ENCODE measurements at places on chromosomes 1 and 21.

- no peak for DNase-seq
These were observed 26.0 kb downstream of the RNASEL start for GRCh38 chr1:182563095-182563494.

DNA sequence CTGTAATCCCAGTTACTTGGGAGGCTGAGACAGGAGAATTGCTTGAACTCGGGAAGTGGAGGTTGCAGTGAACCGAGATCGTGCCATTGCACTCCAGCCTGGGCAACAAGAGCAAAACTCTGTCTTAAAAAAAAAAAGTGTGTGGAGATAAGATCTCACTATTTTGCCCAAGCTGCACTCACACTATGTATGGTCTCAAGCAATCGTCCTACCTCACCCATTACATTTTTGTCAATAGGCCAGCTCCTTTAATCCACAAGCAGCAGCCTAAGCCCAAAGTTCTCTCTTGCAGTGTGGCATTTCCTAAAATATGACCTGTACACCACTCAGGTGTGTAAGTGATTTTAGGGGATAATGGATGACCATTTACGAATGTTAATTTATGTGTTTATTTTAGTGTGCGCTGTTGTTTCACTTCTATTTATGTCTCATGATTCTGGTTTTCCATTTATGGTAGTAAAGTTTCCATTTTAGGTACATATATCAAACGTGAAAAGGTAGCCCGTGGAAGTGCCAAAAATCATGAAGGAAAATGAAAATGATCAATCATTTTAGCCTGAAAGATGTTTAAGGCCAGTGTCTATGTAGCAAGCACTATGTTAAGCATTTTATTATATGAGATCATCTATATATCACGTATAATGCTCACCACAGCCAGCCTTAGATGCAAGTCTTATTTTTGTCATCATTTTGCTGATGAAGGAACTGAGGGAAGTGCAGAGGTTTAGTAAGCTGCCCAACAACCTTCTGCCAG, 5.6 kb downstream of the LCK start:
- no peak for DNase-seq

- peak; percentile 92 for DNase-seq
These were observed 641.0 kb upstream of the CAMK1G start for GRCh38 chr1:208942394-208943130.

- DNase-seq = no peak
These were observed 4.3 kb downstream of the MEF2D start for GRCh38 chr1:156496211-156496761.

GRCh38 chr1:107525145-107525544, 384.3 kb downstream of the NTNG1 start:
- no peak for DNase-seq

GRCh38 chr1:54842963-54843362, 41.8 kb upstream of the TTC22 start:
- DNase-seq = no peak

DNA sequence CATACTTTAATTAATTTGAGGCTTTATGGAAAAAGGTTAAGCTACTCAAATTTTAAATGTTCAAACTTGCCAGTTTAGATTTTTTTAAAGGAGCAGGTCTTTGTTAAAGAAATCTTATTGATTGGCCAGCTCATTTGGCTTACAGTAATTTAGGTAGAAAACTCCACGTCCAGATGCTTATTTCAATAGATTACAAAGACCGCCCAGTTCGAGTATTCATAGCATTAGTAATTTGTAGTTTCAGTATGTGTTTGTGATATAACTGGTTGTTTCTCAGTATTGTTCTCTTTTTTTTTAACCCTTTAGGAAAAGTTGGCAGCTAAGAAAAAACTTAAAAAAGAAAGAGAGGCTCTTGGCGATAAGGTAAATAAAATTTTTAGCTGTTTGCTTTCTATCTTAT, 1.6 kb downstream of the RPF1 start:
- no peak for DNase-seq

DNA sequence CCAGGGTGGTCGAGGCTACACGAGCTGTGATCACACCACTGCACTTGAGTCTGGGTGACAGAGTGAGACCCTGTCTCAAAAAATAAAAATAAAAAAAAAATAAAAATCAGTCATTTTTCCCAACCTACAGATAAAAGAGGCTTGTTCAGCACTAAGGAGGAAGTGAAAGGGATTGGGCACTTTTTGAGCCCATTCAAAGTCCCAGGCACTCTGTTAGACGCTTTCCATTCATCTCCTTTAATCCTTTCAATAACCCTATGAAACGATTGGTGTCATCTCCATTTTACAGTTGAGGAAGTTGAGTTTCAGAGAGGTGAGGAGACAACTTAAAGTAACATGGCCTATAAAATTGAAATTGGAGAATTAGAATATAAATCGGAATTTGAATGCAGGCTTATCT, 10.4 kb upstream of the AGO4 start:
- DNase-seq = no peak

DNA sequence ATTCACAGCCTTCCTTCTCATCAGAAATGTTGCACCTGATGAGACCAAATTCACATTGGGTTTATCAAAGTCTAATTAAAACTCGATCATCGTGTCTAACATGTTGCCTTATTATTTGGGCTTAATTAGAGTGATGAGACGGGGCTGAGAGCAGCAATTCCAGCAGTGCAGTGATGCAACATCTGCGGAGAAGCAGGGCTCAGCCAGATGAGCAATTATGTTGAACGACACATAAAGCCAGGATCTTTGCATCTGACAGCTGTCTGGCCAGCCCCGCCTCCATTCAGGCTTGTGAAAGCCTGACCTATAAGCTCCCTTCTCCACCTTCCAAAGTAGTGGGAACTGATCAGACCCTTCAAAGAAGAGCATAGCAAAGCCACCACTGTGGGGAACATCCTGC, 109.8 kb downstream of the C1orf94 start:
- no peak for DNase-seq

GRCh38 chr1:8182034-8182761, 135.7 kb upstream of the SLC45A1 start:
- DNase-seq = no peak

DNA sequence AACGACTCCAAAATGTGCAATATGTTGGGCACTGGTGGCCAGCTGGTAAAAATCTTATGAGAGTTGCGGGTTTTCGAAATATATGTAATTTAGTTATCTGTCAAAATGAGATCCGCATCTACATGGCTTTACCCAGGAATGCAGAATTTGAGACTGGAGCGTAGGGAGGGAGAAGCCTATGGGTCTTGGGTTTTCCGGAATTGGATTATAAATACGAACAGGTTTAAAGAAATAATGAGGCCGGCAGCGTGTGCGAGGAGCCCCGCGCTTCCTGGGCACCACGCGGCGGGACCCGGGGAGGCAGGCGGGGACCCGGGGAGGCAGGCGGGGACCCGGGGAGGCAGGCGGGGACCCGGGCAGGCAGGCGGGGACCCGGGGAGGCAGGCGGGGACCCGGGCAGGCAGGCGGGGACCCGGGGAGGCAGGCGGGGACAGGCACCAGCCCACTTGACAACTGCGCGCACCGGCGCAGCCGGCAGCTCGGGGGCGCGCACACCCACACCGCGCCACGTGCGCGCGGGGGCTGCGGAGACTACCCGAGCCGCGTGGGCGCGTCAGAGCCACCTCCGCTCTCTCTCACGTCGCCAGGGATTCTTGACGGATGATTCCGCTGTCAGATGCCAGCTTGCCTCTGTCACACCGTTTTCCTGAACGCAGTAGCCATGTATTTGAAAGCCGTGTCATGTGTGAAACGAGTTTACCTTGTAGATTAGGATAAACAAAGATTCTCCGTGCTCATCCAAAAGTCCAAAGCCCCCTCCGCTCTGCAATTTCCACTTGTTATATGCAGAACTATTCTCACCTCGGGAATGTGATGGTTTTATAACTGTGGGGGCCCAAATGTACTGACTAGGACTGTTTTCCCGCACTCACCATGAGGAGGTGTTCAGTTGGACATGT, 54.3 kb upstream of the HNRNPU start:
- peak; percentile 11 for DNase-seq

GRCh38 chr1:233389893-233390292, 62.4 kb downstream of the MAP3K21 start:
- DNase-seq = no peak

GRCh38 chr1:175208773-175209492, 16.4 kb upstream of the KIAA0040 start:
- DNase-seq = no peak

GRCh38 chr1:214476229-214476985, 75.0 kb downstream of the PTPN14 start:
- DNase-seq = no peak

GRCh38 chr1:62722796-62723195, 34.6 kb upstream of the DOCK7 start:
- no peak for DNase-seq

GRCh38 chr1:112997781-112998180, 41.8 kb upstream of the SLC16A1 start:
- no peak for DNase-seq

DNA sequence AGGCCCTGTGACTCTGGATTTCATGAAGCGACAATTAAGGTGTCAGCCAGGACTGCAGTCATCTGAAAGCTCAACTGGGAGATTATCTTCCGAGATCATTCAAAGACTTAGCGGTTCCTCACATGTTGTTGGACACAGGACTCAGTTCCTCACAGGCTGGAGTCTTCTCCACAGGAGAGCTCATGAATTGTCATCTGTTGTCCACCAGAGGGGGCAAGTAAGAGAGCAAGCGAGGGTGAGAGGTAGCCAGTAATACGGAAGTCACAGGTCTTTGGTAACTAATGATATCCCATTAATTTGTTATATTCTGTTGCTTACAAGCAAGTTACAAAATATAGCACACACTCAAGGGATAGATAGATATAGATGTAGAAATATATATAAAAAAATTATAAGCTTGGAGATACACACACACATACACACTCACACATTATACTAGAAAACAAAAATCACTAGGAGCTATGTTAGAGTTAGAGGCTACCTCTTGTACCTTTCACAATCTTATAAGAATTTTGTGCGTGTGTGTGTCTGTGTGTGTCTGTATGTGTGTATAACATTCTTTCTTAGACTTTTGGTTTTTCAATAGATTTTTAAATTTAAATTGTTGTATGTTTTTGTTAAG, 1695.3 kb downstream of the BRINP3 start:
- DNase-seq = no peak

DNA sequence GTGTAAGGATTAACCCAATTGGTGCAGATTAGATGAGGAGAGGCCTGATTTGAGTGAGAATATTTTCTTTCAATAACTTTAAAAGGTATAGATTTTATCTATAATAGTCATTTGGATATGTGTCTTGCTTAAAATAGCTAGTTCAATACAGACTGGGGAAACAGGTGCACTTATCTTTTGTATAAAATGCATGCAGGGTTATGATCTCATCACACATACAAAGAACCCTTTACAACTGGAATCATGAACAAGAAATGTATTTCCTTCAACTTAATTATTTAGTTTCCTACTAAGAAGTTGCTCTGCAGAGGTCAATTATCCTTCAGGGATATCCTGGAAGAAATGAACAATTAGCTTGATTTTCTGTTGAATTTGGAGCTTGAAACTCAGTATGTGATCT, 259.6 kb downstream of the PTBP2 start:
- no peak for DNase-seq

GRCh38 chr1:215482079-215482478, 85.0 kb upstream of the KCTD3 start:
- DNase-seq = no peak

DNA sequence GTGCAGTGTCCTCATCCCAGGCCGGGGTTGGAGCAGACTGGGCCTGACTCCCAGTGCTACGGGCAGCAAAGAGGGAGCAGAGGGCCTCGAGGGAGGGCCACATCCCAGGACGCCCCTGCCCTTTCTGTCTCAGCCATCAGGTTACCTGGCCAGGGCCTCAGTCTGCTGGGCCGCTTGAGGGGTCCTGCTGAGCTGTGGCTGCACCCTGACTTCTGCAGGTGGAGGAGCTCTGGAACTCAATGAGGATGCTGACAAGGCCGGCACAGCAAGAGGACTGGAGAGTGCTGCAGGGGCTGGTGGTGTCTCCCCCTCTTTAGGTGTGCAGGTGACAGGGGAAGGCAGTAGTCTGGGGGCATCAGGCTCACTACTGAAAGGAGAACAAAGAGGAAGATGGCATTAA, 3.3 kb downstream of the ZNF692 start:
- DNase-seq = no peak

DNA sequence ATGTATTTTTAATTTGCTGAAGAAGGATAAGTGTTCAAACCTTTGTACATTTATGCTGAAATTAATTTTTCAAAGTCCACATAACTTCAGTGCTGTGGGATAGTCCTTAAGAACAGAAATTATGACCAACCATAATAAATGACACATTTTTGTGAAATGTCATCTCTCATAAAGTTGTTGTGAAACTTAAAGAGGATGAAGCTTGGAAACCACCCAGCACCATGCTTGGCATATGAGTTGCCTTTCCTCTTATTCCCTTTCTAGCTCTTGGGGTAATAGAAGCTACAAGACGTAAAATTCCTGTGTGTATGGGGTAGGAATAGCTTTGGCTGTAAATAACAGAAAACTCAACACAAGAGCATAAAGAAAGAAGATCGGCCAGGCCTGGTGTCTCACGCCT, 18.9 kb upstream of the USP24 start:
- no peak for DNase-seq

- DNase-seq = no peak
These were observed 11.5 kb downstream of the TNFSF4 start for GRCh38 chr1:173195596-173196088.

DNA sequence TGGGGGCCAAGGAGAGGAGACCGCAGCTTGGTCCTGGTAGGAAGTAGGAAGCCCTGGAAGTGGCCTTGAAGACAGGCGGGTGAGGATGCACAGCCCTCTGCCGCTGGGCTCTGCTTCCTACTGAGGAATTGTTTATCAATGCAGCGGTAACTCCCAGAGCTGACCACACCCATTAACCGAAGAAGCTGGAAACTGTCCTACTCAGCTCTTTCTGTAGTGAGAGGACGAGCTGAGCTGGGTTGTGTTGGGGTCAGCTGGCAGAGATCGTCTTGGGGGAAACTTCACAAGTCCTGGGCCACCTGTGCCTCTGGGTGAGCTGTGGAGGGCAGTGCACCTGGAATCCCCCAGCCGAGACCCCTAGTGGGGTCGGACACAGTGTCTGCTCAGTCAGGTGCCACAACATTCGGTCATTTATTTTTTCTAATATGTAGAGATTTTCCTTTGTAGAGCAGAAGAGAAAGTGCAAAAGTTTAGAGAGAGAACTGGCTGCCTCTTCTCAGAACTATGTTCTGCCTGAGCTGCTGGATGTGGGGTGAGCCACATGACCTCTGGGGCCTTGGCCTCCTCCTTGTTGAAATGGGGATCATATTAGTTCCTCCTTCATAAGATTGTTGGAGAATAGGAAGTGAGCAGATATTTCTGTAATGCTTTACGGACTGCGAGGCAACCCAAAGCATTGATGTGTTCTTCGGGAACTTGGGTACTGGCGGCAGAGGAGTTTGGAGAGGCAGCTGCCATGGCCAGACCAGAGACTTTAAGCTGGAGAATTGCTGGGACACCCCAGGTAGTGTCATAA, 3.6 kb downstream of the NECAP2 start:
- no peak for DNase-seq

GRCh38 chr1:202038688-202039346, 28.4 kb downstream of the ELF3 start:
- no peak for DNase-seq

- no peak for DNase-seq
These were observed 17.5 kb downstream of the NEK7 start for GRCh38 chr1:198174297-198174696.

- DNase-seq = no peak
These were observed 6.3 kb downstream of the BACH1 start for GRCh38 chr21:29305068-29305467.
